ENCODE measurements at places on chromosomes 3 and 15.

DNA sequence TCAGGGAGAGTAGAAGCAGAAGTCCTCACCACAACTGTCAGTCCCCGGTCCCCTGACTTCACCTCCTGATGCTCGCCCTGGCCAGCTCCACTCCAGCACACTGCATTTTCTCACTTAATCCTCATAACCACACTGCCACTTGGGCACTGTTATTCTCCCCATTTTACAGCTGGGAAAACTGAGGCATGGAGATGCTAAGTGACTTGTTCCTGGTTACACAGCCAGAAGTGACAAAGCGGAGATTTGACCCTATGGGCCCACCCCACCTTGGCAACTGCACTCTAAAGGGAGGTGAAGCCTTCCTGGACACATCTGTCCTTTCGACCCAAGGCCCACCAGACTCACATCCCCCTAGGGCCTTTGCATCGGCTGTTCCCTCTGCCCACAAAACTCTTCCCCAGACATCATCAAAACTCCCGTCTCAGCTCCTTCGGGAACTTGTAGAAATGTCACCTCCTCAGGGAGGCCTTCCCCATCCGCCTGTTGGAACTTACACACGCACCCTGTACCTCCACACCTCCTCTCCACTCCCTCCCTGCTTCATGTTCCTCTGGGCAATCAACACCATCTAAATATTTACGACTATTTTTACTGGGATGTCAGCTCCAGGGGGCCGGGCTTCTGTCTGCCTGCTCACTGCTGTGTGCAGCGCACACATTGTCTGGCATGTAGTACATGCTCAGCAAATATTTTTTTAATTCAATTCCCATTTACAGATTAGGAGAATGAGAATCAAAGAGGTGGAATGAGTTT, 3.1 kb downstream of the GRIP2 start:
- no peak for DNase-seq

DNA sequence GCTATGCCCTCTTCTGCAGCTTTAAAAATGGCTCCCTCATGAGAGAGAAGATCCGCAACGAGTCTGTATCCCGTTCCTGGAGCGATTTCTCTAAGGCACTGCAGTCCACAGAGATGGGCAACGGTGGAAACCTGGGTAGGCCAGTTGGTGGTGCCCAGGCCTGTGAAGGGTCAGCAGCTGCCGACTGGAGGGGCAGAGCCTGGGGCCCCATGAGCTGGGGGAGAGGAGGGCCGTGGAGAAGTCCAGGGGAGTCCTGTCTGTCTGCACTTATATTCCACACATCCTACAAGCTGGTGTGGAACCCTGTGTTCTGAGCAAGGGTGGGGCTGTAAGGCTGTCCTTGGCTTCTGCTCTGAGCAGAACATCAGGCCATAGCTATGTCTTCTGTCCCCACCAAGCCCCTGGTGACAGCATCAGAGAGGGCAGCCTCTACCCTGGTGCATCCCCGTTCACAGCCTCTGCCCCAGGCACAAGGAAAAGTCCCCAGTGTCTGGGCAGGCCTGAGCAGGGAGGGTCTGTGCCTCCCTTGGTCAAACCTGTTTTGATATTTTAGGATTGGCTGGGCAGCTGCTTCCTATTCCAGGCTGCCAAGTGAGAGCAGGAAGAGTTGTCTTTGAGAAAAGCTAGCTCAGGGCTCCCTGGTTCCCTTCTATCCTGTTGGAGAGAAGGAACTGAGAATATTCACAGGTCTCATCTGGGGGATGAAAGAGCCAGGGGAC, 29.7 kb downstream of the XYLB start:
- DNase-seq: no peak

GRCh38 chr3:188939814-188940572, 231.8 kb upstream of the TPRG1 start:
- DNase-seq: no peak

DNA sequence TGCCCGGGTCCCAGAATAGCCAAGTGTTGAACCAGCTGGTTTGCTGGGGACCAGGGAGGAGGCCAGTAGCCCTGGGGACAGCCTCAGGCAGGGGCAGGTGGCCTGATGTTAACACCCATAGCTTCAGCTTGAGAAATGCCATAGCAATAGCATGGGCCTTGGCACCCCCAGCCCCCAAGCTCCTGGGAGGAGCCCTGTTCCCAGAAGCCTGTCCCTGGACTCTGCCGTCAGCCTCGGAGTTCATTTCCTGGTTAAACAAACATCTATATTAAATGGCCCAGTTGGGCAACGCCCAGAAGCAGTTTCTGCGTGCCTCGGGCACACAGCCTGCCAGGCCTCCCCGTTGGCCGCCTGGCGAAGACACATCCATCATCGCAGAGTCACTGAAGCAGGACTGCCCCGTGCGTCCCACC, 58.2 kb downstream of the FGD5 start:
- no peak for DNase-seq

DNA sequence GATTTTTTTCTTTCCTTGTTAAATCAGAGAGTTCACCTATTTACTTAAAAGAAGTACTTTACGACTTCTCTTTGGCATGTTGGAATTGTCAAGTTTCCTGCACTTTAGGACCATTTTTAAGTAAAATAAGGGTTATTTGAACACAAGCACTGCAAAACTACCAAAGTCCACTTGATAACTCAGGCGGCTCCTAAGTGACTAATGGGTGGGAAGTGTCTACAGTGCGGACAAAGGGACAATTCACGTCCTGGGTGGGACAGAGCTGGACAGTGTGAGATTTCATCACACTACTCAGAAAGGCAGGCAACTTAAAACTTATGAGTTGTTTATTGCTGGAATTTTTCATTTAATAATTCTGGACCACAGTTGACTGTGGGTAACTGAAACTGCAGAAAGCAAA, 590.2 kb upstream of the UBE2E2 start:
- no peak for DNase-seq

DNA sequence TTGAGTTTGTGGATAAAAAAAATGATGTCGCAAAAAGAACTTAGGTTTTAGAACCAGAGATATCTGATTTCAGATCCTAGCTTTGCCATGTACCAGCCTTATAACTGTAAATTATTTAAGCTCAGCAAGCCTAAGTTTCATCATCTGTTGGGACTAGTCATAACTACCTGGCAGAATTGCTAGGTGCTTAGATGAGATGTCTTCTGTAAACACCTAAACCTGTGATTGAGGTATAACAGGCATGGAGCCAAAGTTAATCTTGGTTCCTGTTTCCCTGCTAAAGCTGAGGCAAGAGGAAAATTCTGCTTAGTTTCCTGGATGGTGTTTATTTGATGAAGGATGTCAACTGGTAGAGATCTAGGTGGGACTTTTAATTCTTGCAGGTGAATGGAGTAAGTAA, 331.3 kb upstream of the RBMS3 start:
- DNase-seq: no peak

GRCh38 chr3:179541094-179541493, 21.6 kb upstream of the ACTL6A start:
- no peak for DNase-seq

DNA sequence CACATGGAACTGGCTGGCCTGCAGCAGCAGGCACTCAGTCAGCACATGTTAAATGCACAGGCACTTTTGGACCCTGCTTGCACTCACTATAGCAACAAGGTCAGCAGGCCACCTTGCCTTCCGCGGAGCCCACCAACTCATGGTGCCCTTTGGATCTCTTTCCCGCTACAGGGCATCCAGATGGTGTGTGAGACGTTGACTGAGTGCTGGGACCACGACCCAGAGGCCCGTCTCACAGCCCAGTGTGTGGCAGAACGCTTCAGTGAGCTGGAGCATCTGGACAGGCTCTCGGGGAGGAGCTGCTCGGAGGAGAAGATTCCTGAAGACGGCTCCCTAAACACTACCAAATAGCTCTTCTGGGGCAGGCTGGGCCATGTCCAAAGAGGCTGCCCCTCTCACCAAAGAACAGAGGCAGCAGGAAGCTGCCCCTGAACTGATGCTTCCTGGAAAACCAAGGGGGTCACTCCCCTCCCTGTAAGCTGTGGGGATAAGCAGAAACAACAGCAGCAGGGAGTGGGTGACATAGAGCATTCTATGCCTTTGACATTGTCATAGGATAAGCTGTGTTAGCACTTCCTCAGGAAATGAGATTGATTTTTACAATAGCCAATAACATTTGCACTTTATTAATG, 85.0 kb downstream of the TGFBR2 start:
- DNase-seq: no peak

DNA sequence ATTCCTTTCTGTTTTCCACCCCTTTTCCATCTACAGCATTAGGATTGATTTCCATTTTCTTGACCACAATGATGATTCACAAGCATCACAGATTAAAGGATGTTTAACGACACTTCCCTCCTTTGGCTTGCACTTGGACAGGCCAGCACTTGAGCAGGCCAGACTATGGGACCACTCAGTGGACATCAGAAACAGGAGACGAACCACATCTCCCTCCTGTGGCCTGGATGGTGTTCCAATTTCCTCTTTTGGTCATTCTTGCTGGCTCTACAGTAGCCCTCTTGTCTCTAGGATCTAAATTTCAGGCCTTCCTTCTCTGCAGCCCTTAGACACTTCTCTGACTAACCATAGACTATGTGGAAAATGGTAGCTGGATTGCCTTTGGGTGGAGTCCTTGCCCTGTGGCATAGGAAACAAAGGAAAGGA, 78.8 kb upstream of the BOC start:
- DNase-seq: no peak

DNA sequence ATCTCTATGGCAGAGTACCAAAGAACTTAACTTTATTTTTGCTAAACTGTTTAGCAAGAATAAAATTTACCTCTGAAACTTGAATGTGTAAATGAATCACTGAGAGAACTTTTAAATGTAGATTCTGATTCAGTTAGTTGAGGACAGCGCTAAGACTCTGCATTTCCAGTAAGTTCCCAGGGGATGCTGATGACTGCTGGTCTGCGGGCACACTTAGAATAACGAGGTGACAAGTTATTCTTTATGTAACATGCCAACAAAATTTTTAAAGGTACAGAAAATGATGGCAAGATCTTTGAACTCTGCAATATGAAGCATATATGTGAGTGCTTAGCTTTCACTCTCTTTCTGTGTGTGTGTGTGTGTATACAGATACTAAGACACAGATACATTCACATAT, 56.4 kb downstream of the TGFBR2 start:
- no peak for DNase-seq

All from D341Med (cell line).